ENCODE measurements at places on chromosomes 11 and 22.
A peak's percentile ranks its signal among the peaks of the same experiment; 100 is the strongest.

- no peak for DNase-seq
These were observed 16.0 kb downstream of the ZNRF3 start for GRCh38 chr22:28899199-28899853.

- DNase-seq = no peak
These were observed 10.4 kb upstream of the AGBL2 start for GRCh38 chr11:47725442-47726117.

- no peak for DNase-seq
These were observed 73.2 kb upstream of the BID start for GRCh38 chr22:17847360-17848078.

DNA sequence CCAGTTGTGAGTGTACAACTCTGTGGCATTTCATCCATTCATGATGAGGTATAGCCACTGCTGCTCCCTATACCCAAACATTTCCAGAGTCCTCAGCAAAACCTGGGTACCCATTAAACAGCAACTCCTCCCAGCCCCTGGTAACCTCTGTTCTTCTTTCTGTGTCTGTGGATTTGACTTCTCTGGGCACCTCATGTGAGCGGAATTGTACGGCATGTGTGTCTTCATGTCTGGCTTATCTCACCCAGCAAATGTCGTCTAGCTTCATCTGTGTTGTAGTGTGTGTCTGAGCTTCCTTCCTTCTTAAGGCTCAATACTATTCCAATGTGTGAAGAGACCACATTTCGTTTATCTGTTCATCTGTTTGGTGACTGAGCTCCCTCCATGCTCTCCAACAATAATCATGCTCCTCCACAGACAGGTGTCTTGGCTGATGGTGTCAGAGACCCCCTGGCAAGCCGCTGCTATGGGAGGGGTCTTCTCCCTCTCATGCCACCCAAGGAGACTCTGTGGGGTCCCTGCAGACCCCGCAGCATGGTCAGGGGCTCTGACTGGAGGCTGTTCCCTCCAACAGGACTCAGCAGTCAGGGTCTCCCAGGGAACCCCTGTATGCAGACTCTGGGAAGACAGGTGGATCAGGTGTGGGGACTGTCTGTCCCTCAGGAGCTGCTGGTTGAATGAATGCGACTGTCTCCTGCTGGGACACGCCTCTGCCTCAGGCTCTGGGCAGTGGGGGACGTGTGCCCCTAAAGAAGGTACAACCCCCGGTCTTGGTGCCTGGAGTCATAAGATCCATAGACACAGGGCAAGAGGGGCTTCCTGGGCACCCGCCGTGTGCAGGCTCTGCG is 52.7 kb downstream of the SMIM38 start:
- no peak for DNase-seq

GRCh38 chr11:120137187-120137610 is 714 bp downstream of the TRIM29 start:
- DNase-seq = no peak

- no peak for DNase-seq
These were observed 9.6 kb downstream of the FAM118A start for GRCh38 chr22:45319324-45319685.

GRCh38 chr11:61067782-61068446 is 34.4 kb upstream of the CD5 start:
- DNase-seq = no peak

DNA sequence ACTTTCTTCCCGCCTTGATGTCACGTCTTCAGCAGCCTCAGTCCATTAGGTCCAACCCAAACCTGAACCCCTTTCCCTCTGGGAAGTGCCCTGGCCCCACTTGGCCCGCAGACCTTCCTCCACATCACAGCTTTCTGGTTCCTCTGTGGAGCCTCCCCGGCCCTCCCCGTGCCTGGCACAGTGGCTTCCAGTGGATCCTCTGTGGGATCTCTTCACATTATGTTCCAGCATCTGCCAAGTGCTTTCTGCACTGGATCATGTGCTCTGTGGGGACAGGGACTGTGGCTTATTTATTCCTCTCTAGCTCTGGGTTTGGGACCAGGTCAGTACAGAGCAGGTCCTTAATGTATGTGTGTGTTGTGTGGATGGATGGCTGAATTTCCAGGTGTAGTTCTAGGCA is 30.9 kb downstream of the POLR3H start:
- peak; percentile 49 for DNase-seq

GRCh38 chr22:35978889-35979288 is 49.7 kb downstream of the RBFOX2 start:
- no peak for DNase-seq

GRCh38 chr22:34608106-34608505 is 457.9 kb upstream of the ISX start:
- no peak for DNase-seq

DNA sequence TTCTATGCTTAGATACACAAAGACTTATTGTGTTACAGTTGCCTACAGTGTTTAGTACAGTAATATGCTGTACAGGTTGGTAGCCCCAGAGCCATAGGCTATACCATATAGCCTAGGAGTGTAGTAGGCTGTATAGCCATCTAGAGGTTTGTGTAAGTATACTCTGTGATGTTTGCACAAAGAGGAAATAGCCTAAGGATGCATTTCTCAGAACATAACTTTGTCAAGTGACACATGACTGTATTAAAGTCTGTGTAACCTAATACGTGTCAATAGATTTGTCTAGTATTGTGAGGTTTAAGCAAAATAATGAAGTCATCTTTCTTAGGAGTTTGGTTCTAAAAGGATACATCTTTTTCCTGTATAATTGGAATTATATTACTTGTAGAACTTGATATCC is 5.5 kb downstream of the ZC3H12C start:
- DNase-seq = no peak

DNA sequence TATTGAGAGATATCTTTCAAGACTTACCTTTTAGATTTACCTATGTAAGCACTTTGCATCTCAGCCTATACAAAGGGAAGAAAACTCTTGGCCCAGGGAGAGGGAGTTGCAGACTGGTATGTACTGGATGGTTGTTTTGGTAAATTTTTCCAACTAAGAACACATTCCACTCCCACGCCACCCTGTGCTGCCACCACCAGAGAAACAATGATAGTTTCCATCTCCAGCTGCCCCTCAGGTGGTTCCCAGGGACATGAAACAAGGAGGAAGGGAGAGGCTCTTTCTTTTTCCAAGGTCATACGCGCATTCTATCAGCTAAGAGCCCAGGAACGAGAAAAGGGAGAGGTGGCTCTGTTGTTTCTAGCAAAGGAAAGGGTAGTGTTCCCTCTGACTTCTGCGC is 34.4 kb downstream of the CCDC34 start:
- no peak for DNase-seq

DNA sequence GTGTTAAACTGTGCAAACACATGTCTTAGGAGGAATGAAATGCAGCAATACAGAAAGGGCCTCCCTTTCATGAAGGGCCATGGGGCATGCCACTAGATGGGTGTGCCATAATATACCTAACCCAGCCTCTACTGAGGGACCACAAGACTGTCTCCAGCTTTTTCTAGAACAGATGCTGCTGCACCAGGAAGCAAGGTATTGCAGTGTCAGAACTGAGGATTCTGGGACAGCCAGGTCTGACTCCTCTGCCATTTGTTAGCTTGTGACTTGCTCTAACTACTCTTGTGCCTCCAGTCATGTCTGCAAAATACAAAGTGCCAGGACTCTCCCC is 53.2 kb downstream of the HIRA start:
- DNase-seq = no peak

- DNase-seq = no peak
These were observed 702 bp downstream of the SYN3 start for GRCh38 chr22:33057363-33057995.

All from hippocampal formation (tissue), 2 donors.